ENCODE measurements at places on chromosomes 4 and X.

- no peak for DNase-seq
Observed at GRCh38 chr4:146428298-146428697, 93.4 kb downstream of the SLC10A7 start.

DNA sequence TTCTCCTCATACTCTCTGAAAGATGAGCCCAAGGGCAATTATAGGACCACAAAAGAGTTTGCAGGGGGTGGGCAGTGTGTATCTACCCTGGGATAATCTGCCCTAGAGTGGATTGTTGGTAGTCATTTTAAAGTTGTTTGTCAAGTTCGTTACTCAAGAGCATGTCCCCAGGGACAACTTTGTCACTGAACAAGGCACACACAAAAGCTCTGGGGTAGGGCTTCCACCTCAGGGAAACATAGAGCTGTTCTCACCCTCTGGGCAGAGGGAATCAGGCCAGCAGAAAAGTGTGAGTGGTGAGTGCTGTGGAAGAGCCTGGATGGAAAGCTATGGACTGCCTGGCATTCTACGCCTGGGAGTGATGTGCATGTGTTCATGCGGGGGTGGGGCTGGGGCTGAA, 23.3 kb upstream of the LEF1 start:
- no peak for DNase-seq

GRCh38 chrX:132718431-132718958, 229.7 kb upstream of the MBNL3 start:
- DNase-seq, result no peak

DNA sequence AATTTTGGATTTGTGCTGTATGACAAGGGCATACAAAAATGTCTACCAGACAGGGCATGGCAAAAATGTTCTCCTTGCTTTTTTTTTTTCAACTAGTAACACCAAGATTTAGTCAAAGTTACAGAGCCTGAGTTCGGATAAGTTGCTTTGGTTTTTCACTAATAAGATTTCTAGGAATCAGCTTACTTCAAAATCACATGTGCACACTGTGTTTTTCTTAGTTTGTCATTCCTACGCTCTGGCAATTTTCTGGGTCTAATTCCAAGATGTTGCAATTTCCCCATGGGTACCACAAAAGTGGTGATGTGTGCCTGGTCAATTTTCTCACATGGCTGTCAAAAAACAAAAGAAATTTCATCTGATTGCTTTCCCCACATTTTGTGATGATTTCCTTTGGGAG, 6.3 kb downstream of the C1QTNF7 start:
- DNase-seq, result no peak

DNA sequence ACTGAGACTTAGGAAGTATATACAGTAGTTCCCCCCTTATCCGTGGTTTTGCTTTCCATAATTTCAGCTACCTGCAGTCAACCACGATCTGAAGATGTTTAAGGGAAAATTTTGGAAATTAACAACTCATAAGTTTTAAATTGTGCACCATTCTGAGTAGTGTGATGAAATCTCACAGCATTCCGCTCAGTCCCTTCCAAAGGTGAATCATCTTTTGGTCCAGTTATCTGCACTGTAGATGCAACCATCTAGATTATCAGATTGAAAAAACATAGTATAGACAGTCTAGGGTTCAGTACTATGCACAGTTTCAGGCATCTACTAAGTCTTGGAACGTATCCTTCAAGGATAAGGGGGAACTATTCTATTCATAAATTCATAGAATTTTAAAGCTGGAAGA, 109.0 kb downstream of the ANXA3 start:
- no peak for DNase-seq

- DNase-seq, result no peak
Observed at GRCh38 chr4:108060164-108060563, 70.5 kb downstream of the HADH start.

GRCh38 chr4:98481167-98481566, 177.2 kb downstream of the TSPAN5 start:
- no peak for DNase-seq

DNA sequence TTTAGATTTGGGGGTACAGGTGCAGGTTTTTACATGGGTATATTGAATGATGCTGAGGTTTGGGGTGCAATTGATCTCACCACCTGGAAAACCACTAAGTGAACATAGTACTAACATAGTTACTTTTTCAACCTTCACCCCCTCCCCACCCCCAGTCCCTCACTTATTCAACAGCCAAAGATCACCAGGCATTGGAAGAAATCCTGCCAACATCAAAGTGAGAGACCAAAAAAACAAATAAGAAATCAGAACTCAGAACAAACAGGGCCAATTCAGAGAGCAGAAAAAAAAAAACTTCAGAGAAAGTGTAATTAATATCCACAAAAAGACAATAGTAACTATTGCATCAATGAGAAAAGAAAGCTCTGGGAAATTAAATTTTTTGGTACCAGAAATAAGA, 20.5 kb upstream of the LAP3 start:
- DNase-seq, result no peak

- no peak for DNase-seq
Observed at GRCh38 chr4:129490516-129490915, 394.6 kb downstream of the C4orf33 start.

- DNase-seq, result no peak
Observed at GRCh38 chr4:120331486-120332370, 265.1 kb upstream of the MAD2L1 start.

DNA sequence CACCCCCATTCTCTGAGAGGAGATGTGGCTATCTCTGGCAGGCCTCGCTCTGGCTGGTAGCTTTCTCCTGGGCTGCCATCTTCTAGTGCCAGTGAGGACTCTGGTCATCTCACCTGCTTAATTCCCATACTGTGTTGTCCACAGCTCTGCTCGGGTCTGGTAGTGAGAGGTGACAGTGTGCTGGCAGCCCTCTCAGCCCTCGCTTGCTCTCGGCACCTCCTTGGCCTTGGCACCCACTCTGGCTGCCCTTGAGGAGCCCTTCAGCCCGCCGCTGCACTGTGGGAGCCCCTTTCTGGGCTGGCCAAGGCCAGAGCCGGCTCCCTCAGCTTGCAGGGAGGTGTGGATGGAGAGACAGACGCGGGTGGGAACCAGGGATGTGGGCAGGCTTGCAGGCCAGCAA, 52.7 kb downstream of the CPLX1 start:
- DNase-seq, result peak; percentile 62

GRCh38 chr4:109559625-109559982, 442 bp upstream of the MCUB start:
- peak; percentile 54 for DNase-seq

- no peak for DNase-seq
Observed at GRCh38 chr4:79623021-79623870, 215.2 kb upstream of the GK2 start.

GRCh38 chr4:63831590-63832155, 577.6 kb downstream of the TECRL start:
- no peak for DNase-seq

- no peak for DNase-seq
Observed at GRCh38 chrX:123696334-123696733, 36.5 kb downstream of the THOC2 start.

DNA sequence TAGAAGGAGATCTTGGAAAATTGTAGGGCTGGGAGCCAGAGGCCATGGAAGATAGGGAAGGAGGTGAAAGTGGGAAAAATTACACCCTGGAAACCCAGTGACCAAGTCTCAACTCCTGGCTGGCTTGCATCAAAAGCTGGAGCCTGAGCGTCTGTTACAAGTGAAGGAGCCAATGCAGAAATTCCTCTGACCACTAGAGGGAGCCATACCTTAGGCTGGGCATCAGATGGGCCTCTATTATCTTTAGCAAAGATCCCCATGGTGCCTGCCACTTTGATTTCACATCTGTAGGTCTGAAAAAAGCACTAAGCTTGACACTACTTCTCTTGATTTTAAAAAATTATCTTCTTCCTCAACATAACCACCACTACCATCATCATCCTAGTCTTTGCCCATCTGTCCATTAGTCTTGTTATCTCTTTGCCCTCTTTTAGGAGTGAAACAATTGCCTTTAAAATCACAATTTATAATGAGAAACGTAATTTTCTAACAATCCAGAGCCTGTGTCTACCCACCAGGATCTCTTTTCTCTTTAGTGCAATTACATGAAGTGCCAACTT, 62.9 kb downstream of the ANAPC4 start:
- DNase-seq, result no peak

- DNase-seq, result no peak
Observed at GRCh38 chrX:42090395-42090794, 167.0 kb upstream of the CASK start.

- DNase-seq, result no peak
Observed at GRCh38 chrX:41686788-41687187, 2.0 kb upstream of the GPR34 start.

DNA sequence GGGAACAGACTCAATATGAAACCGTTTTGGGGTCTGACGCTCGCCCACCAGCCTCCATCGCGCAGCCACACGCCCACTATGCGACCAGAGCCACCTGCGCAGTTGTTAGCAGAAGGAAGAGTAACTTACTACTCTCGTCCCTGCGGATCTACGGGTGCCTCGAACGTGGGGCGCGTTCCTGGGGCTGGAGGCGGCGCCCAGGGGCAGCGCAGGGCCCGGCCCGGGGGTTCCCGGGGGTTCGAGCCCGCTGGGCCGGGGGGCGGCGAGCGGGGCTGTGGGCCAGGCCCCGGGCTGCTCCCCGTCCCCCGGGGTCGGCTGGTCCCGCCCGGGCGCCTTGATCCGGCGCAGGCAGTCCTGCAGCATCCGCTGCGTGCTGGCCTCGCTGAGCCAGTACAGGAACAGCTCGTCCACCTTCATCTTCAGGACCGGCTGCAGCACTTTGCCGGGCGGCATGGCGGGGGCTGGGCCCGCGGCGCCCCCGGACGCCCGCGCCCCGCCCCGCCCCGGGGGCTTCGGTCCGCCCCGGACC, 404 bp downstream of the PPP2R3B start:
- no peak for DNase-seq

GRCh38 chrX:106952089-106952488, 31.9 kb downstream of the CLDN2 start:
- no peak for DNase-seq

DNA sequence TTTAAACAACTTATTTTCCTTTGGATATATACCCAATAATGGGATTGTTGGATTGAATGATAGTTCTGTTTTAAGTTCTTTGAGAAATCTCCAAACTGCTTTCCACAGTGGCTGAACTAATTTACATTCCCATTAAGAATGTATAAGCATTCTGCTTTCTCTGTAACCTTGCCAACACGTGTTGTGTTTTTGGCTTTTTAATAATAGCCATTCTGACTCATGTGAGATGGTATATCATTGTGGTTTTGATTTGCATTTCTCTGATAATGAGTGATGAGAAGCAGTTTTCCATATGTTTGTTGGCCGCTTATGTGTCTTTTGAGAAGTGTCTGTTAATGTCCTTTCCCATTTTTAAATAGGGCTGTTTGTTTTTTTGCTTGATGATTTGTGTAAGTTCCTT, 155.6 kb upstream of the PITX2 start:
- no peak for DNase-seq

- DNase-seq, result no peak
Observed at GRCh38 chr4:167109859-167110258, 124.4 kb downstream of the SPOCK3 start.

DNA sequence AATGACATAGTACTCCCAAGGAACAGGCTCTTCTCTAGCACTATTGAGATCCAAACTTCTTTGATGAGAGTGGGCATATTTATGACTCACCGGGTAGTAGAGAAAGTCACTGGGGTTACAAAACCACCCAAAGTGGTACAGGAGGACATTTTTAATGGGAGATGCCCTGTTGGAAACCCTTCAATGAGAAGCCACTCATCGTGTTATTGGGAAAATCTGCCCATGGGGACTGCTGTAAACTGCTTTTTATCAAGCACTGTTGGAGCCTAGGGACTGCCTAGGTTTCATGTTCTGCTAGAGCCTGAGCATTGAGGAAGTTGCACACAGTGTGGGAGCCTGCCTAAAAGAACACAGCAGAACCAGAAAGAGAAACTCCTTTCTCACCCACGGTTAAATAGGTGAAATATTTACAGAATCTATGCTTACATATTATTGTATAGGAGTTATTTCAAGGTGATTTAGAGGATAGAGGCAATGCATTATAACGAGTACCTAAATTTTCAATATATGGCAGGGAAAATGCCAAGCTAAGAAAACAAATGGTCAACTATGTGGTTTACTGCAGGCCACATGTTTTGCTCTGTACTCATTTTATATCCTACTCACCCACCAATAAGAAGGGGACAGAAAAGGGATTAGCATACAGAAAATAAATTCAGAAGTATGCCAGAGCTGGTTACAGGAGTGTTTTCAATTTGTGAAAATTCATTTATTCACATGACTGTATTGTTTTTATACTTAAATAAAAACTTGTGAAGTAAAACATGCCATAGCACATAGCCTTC, 559.1 kb downstream of the FSTL5 start:
- DNase-seq, result no peak

DNA sequence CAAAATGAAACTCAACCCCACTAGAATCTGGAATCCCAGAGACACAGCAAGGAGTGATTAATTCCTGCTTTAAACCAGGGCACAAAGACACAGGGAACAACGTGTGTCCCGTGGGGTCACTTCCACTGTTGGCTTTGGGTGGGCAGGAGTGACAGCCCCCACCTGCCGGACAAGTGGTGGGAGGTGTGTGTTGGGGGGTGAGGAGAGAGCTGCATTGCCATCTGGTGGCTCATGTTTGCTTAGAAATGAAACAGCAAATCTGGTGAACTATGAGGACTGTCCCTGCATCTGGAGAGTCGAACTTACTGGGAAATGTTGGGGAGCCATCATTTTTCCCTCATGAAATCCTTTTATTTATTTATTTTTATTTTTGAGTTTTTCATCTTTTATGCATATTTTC, 75.9 kb upstream of the AFAP1 start:
- DNase-seq, result no peak

- peak; percentile 76 for DNase-seq
Observed at GRCh38 chr4:7074426-7074825, 6.6 kb upstream of the GRPEL1 start.

DNA sequence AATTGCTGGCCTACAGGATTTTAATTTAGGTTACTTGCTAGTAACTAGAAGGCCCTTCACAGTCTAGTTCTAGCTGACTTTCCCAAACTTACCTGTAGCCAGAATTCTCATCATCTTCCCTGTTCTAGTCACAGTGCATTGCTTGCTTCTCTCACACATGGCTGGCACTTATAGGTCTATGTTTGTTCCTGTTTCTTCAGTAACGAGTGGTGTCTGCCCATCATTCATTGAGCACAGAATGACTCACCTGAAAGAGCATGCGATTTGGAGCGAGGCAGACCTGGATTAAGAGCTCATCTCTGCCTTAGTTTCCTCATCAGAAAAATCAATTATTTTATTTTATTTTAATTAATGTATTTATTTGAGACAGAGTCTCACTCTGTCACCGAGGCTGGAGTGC, 201.7 kb upstream of the ANK2 start:
- DNase-seq, result no peak

DNA sequence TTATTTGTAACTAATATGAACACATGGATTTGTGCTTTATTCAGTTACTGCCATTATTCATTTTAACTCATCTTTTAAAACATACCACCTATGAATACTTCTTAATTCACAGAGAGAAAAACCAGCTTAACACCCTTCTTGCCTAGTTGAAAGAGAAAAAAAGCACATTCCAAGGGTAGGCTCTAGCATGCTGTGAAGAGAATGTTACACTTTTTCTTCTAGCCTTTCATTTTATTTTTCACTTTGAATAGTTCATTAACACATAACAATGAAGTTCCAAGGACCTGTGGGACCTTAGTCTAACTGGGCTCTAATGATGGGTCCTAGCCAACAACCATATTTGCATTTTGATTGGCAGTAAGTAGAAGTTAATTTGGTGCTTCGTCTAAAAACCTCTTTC, 279.9 kb upstream of the MAGEB2 start:
- DNase-seq, result no peak

- DNase-seq, result no peak
Observed at GRCh38 chr4:126916049-126916625, 716.6 kb upstream of the INTU start.
